ENCODE measurements at places on chromosomes 3 and 15.

DNA sequence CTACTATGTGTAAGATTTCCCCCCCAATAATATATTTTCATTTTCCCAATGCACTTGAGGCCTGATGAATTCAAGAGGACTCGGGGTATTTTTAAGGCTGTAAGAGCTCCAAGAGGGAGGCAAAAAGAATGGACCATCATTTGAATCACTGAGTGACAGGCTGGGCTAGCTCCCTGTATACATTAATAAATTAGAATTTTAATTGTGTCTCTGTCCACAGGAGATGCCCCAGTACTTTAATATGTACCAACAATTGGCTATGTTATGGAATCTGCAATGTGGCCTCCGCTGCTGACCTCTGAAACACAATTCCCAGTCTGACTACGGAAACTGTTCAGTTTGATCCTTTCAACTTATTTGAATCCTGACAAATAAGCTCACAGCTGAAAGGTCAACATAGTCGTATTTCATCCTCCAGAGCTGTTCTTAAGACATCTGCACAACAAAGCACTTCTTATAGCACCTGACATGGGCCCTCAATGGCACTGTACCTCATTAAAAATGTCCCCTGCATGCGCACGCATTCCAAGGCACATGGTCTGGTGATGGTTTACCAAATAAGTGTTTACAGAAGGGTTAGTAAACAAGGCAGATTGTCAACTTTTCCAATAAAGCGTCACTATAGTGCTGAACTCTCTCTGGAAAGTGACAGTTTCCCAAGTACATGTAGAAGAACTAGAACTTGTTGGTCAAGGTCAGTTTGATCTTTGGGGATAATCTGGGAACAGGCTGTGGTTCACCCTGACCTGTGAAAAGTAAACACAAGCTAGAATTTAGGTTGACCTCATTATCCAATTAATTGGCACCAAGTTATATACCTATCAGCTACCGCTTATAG lies 472.9 kb downstream of the FOXP1 start:
- DNase-seq: no peak

GRCh38 chr15:41713047-41713446 lies 52.8 kb downstream of the MGA start:
- no peak for DNase-seq

DNA sequence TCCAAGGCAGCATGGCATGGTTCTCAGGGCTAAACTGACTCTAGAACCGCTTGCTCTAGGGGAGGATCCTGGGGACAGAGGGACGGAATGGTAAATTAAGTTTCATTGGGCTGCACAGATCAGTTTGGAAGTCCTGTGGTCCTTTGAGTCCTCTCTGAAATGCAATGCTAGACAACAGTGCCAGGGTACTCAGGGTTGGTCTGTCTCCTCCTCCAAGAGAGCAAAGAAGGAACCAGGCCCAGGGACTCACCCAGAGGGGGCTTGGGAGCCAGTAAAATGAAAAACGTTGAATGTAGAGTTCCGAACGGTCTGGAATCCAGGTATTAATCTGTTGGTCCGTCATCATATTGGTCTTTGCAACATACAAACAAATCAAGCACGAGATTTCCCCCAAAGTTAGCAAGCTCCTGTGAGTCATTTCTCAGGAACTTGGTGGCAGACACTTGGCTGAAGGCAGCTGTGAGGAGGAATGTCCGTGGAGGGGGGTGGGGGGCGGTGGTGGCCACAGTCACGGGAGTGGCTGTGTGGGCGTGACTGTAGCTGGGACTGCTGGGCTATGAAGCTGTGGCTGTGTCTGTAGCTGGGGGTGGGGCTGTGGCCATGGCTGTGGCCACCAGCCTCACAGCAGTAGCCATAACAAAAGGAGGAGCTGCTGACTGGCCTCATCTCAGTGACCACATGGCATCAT lies 361.0 kb downstream of the SHQ1 start:
- peak; percentile 64 for DNase-seq

DNA sequence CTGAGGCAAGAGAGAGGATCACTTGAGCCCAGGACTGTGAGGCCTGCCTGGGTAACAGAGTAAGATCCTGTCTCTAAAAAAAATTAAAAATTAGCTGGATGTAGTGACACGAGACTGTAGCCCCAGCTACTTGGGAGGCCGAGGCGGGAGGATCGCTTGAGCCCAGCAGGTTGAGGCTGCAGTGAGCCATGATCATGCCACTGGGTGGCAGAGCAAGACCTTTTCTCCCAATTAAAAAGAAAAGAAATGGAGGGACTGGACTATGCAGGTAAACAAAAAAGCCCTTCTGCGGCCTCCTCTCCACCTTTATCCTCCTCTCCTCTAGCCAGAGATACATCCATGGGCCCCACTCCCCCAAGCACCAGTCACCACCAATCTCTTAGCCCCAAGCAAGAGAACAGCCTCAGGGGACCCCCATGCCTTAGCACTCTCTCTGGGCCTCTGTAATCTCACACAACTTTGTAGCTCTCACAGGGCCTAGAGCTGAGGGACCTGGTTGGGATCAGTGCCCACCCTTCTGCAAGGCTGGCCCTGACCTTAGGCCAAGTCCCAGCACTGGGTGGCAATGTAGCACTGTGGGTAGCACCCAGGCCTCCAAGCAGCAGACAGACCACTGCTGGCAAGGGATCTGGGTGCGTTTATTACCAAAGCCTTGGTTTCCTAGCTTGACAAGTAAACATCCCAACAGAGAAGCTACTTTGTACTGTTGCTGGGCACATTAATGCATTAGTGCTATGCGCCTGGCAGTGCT lies 43.4 kb downstream of the FAM174B start:
- DNase-seq: no peak

DNA sequence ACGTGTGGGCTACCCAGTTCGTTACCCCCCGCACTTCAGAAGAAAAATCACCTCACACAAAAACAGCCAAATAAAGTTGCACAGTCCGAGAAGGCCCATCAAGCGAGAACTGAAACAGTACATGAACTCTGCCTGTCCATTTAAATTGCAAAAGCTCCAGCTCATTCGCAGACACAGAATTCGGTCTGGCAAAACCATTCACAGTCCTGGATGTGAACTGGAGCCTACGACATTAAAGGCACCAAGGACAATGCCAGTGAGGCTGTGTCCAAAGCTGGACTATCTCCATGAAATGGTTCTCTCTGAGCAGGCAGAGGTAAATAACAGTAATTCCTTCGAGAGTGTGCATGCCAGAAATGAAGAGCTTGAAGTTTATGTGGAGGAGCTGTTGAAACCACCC lies 261.3 kb upstream of the ICE2 start:
- DNase-seq: no peak

GRCh38 chr3:116165641-116166040 lies 279.6 kb downstream of the LSAMP start:
- DNase-seq: no peak

GRCh38 chr3:196650740-196651311 lies 11.3 kb downstream of the NRROS start:
- DNase-seq: no peak

DNA sequence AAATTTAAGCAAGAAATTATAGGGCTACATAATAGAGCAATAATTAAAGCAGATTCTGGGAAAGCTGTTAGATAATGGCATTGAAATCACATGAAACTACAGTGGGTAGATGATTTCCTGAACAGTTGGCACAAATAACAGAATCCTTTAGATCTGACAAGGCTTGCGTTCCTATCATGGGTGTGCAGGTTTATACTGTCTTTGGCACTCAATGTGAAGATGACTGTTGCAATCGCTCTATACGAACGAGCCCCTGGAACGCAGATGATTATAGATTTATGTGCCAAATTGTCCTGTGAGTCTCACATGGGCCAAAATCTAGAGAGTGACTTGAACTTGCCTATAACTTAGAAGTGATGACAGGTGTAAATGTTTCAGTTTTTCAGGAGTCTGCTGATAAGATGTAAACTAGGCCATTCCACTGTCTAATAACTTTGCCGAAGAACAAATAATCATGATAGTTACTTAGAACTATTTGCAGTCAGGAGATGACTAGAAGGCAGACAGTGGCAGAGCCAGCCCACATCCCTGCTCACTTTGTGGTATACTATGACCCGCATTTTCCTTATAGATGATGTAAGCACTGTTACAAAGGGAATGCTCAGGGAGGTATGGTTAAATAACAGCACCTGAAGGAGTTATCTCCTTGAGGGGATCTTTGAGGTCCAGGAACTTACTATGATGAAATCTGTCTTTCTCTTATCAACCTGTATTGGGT lies 30.5 kb upstream of the TRPC1 start:
- no peak for DNase-seq

- DNase-seq: no peak
These were observed 38.3 kb upstream of the INO80 start for GRCh38 chr15:41154412-41154811.

DNA sequence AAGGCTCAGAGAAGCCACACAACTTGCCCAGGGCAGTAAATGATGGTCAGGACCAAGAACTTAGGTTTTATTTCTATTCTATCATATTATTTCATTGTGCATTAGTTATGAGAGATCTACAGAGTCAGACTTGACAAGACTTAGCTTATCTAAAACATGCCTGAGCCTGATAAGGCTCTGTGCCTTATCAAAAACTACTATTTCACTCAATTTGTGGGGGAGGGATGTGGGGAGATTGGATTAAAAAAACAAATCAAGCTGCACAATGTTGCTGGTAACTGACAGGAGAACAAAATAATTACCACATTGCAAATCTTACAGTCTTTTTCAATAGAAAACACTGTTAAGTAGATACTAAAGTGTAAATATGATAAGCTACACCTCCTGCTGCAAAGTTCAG lies 16.0 kb downstream of the HACD2 start:
- no peak for DNase-seq

- no peak for DNase-seq
These were observed 102.0 kb downstream of the LMLN start for GRCh38 chr3:198062068-198062465.

GRCh38 chr3:154931484-154931883 lies 148.6 kb upstream of the MME start:
- DNase-seq: no peak

DNA sequence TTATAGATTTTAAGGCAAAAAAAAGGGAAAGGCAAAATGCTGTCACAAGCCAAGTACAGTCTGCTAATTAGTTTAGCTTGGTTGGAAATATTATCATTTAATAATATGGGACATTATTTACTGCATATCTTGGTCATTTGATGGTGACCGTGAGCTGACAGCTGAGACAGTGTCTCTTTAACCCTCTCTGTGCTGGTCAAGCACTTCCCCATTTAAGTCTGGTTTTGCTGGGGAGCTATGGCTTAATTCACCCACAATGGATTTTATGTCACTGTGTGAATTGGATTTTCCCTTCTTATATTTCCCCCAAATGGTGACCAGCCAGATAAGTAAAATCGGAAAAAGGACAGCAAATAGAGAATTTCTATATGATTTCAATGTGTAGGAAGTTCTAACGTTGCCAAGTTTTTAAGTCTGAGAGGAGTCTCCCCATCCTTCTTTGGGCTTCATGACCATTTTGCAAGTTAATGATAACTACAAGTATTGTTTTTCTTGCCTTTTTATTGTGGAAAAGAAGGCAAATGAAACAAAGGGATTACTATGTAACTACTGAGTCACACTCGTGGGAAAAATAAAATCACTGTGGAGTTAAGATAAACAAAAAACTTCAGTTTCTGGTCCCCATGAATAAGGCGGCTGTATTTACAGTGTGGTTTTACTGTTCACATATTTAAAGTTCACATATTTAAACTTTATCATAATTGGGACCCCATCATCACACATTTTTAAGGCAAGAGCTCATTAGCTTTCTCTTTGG lies 373.5 kb downstream of the NR2F2 start:
- no peak for DNase-seq

DNA sequence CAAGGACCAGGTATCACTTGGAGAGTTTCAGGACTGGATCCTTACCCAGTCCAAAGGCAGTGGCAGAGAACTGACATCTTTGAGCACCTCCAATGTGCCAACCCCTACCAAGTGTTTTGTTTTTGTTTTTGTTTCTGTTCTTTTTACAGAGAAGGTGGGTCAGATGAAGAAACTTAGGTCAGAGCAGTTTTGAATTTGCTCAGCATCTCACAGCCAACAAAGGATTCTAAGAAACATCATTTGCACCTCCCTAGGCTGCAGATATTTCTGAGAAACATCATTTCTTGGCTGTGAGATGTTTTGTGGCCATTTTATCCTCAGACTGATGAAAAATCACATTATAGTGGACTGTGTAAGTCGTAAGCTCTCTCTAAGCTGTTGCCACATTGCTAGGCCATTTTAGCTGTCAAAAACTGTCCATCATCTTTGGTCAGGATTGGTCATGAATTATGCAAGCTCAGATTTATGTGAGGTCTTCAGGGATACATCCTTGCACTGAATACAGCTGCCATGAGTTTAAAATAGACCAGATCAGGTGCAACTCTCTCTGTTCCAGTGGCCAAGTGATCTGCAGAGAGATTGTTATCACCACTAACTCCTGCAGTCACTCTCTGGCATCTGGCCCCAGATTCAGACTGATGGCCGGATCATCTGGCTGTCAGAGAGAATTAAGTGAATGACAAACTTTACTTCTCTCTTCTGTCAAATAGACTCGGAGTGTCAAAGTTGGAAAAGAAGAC lies 341.5 kb downstream of the EPHB1 start:
- DNase-seq: no peak

GRCh38 chr15:67031331-67031730 lies 34.1 kb upstream of the SMAD3 start:
- no peak for DNase-seq

DNA sequence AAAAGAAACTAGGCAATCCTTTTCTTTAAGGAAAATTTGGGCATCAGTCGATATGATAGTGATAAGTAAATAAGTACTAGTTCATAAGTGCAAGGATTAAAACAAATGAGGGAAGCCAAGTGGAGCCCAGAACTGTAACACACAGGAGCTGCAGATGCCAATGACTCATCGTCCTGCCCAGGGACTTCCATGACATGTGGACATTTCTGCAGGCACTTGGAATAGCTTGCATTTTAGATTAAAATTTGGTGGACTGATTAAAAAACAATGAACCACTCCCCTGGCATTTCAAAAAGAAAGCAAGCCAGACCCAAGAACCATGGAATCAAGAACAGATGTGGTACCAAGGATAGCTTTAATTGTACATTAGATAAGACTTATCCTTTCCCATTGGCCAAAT lies 2.9 kb downstream of the SAMD7 start:
- DNase-seq: no peak

- DNase-seq: no peak
These were observed 156.9 kb upstream of the EIF1B start for GRCh38 chr3:40152482-40153133.

DNA sequence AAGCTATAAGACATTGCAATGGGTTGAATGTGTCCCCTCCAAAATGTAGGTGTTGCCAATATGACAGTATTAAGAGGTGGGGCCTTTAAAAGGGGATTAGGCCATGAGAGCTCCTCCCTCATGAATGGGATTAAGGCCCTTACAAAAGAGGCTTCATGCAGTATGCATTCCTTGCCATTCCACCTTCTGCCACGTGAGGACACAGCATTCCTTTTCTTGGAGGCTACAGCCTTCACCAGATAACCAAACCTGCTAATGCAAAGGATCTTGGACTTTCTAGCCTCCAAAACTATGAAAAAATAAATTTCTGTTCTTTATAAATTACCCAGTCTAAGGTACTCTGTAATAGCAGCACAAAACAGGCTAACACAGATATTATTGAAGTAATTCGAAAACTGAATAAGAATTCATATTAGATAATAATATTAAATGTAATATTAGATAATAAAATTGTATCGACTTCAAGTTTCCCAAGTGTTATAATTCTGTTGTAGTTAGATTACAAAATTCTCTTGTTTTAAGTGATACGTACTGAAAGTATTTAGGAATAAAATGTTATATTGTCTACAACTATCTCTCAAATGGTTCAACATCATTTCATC lies 29.4 kb upstream of the ATP8B4 start:
- no peak for DNase-seq

GRCh38 chr3:32195995-32196540 lies 42.4 kb upstream of the CMTM8 start:
- no peak for DNase-seq

Measured in stimulated activated CD8-positive, alpha-beta memory T cell treated with anti-CD3 and anti-CD28 coated beads, Interleukin-15, amount 100 ng/mL, for 48 hours (primary cell).